Cardiac atrium fibroblast (primary cell): ENCODE measurements at places on chromosomes 7 and 10. TPM values are rescaled to one million over a fixed set of nuclear protein-coding genes. Genes with fewer than 3 reads are reported as not detected.

Gene EPHB4
- 44.4 and 46.8 TPM in 2 replicates for total RNA-seq

Gene MEIG1
- not detected in 2 replicates for total RNA-seq

Gene NUP205
- 30.0 and 31.6 TPM in 2 replicates for total RNA-seq

Gene CARD11
- 0.49 TPM in 1 of 2 replicates, not detected in the other for total RNA-seq

Gene HOXA4
- not detected in 2 replicates for total RNA-seq

Gene STEAP1B
- 1.8 and 5.2 TPM in 2 replicates for total RNA-seq

Gene PNLIPRP1
- total RNA-seq: not detected in 2 replicates

Gene PARD3
- 22.9 and 26.4 TPM in 2 replicates for total RNA-seq

Gene HOXA6
- total RNA-seq: not detected in 2 replicates

Gene DNTT
- not detected in 2 replicates for total RNA-seq

Gene LRRC72
- not detected in 2 replicates for total RNA-seq

Gene SUFU
- total RNA-seq: 7.4 and 11.2 TPM in 2 replicates
